ENCODE measurements at places on chromosomes 5 and 9.
A peak's percentile ranks its signal among the peaks of the same experiment; 100 is the strongest.

DNA sequence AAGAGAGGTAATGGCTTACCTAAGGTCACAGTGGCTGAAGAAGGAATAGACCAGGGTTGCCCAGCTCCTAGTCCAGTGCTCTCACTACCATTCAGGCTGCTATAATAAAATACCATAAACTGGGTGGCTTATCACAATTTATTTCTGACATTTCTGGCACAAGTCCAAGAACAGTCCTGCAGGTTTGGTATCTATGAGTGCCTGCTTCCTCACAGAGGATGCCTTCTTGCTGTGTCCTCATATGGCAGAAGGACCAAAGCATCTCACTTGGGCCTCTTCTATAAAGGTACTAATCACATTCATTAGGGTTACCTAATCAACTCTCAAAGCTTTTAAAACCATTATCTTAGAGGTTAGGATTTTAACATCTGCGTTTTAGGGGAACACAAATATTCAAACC is 17.2 kb downstream of the STARD4 start:
- no peak for DNase-seq

DNA sequence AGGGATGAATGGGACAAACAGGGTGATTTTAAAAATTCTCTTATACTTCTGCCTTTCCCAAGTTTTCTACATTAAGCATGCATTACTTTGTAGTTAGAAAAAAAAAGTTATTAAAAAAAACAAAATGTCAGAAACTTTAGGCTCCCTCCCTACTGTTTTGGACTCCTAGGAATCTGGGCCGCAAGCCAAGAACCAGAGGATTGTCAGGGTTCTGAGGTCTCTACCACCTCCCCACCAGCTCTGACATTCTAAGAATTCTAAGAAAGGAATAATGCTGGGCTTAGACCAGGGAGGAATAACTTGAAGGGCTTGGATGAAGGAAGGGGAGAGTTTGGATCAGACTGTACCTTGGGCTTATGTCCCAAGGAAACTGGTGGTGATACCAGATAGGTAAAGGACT is 1.1 kb upstream of the ARHGEF39 start:
- no peak for DNase-seq

DNA sequence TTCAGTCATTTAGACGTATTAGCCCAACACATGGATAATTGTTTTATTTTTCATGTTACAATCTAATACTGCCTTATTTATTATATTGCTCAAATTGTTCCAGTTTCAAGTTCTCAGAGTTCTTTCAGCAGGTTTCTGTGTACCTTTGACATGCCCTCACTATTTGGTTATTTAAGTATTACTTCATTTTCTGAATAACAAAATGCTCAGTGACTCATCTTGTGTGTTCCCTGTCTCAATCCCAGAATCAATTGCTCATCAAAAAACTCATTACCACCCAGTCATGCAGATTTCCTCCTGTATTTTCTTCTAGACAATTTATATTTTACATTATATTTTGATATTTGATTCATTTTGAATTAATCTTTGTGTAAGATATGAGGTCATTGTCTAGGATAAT is 562.6 kb downstream of the ANXA1 start:
- DNase-seq: no peak

DNA sequence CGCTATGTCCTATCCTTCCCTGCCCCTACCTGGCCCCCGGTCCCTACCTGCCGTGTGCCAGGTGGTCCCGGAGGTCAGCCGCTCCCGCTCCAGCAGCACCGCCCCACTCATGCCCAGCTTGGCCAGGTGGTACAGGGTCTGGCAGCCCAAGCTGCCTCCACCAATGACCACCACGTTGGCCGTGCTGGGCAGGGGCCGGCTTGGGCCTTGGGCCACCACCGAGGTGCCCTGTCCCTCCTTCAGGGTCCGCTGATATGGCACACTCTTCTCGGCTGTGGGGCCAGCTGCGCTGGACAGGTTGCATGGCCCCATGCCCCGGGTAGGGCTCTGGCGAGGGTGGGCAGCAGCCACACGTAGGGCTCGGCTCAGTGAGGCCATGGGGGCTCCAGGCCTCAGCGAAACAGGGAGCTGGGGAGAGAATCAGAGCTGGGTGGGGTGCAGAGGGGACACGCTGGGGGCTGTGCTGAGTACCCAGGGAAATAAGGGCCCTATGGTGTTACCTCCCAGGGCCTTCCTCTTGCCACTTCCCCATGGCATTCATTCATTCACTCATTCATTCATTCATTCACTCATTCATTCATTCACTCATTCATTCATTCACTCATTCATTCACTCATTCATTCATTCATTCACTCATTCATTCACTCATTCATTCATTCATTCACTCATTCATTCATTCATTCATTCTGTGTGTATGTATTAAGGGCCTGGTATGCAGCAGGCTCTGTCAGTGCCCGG is 4.2 kb downstream of the SARDH start:
- DNase-seq: no peak

GRCh38 chr9:130138171-130138653 is 34.0 kb upstream of the NCS1 start:
- DNase-seq: no peak

GRCh38 chr5:57243286-57244137 is 69.7 kb downstream of the GPBP1 start:
- DNase-seq: no peak

GRCh38 chr9:113179839-113180238 is 29.0 kb downstream of the SLC31A2 start:
- DNase-seq: no peak

DNA sequence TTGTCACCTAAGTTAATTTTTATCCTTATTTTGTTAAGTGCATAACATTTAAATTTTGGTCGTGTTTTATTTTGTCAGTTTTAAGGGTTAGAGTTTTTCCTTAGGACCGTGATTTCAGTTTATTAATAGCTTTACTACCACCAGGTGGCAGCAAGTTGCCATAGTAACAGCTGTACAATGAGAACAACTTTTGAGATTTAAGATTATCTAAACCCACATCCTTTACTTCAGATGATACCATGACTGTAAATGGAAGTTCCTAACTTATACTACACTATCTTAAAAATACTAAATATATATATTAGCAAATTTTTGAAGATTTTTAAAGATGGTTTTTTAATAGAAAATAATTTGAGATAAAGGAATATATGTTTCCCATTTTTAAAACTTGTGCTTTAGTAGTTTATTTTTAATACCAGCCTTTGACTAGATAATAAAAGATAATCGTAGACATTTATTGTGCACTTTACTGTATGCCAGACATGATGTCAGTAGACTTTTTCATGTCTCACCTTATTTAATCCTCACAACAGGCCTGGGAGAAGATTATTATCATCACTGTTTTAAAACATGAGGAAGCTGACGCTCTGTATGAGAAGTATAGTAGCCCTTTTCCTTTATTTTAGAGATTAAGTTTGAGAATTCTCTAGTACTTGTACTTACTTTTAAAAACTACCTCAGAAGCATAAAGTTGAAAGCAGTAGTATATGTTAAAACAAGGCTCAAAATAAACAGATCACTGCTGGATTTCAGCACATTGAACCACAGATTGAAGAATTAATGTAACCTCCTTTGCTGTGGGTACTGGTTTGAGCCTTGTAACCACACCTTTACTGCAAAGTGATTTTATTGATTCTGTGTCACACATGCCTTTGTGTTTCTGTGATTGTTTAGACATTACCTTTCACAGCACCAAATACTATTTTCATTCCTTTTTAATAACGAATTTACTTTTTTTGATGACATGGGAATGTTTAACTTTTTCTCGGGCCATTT is 27.5 kb downstream of the SREK1 start:
- peak; percentile 12 for DNase-seq

DNA sequence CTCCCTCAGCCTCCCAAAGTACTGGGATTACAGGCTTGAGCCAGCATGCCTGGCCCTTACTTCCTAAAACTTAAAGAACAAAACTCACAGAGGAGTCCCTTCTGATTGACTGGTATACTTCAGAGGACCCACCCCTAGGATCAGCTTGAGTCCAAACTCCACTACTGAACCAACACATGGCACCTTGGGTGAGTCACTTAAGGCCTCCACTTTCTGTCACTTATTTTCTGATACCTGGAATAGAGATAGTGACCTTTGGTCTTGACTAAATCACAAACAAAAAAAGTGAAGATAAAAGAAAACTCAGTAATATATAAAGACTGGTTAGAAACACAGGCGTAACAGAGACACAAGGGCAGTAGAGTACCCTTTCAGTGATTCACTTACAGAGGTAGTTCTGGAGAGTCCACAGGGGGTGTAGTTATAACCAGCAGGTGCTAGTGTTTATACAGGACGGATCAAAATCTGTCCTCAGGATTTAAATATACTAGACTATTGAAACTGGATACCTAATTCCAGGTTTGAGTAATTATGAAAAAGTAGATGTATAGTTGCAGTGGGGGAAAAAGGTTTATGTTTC is 274.3 kb upstream of the ANKRD55 start:
- no peak for DNase-seq

DNA sequence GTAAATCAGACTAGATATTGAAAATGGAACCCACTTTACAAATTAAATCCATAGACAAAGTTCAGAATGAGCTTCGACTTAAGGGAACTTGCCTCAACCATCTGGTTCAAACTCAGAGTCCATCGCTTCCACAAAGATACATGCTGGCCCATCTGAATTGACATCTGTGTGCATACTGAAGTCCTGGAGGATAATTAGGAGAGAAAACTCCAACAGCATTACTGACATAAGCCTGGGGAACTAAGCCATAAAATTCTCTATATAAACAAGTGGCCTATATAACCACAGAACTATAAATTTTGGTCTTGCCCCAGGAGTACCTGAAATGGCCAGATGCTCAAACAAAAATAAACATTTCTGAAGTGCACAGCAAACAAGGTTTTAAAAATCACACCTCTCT is 94.4 kb downstream of the IZUMO3 start:
- DNase-seq: no peak

DNA sequence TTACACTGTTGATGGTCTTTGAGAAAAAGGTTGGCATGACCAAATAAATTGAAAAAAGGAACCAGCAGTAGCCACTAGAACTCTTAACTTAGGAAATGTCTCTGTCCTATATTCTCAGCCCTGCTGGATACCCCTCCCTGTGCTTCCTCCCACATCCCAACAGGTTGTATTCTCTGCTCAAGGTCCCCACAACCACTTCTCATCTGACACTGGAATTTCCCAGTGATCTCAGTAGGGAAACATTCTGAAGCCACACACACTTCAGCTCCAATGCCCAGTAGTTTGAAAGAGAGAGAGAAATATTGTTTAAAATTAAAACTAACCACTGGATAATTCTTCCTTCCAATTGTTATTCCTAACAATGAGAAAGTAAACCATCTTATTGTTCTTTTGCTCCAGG is 30.0 kb upstream of the NREP start:
- no peak for DNase-seq

GRCh38 chr9:132498531-132499210 is 83.7 kb upstream of the BARHL1 start:
- no peak for DNase-seq

GRCh38 chr5:72392326-72392733 is 72.2 kb downstream of the PTCD2 start:
- no peak for DNase-seq

- no peak for DNase-seq
Measured at GRCh38 chr5:125409234-125409860, 662.9 kb upstream of the ZNF608 start.

DNA sequence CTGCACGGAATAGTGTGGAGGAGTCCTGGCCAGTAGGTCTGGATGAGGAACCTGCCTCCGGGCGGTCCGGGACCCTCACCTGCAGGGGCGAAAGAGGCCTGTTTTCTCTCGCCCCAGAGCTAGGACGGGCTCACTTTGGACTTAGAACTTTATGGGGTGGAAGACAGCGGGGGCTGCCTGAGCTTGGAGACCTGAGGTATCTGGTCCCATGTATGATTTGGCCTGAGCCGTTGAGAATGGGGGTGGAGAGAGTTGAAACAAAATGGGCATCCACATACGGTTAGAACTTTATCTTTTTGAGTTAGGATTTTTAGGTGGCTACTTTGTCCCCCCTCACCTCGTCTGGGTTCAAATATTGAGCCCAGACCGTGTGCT is 681 bp upstream of the ETF1 start:
- no peak for DNase-seq

DNA sequence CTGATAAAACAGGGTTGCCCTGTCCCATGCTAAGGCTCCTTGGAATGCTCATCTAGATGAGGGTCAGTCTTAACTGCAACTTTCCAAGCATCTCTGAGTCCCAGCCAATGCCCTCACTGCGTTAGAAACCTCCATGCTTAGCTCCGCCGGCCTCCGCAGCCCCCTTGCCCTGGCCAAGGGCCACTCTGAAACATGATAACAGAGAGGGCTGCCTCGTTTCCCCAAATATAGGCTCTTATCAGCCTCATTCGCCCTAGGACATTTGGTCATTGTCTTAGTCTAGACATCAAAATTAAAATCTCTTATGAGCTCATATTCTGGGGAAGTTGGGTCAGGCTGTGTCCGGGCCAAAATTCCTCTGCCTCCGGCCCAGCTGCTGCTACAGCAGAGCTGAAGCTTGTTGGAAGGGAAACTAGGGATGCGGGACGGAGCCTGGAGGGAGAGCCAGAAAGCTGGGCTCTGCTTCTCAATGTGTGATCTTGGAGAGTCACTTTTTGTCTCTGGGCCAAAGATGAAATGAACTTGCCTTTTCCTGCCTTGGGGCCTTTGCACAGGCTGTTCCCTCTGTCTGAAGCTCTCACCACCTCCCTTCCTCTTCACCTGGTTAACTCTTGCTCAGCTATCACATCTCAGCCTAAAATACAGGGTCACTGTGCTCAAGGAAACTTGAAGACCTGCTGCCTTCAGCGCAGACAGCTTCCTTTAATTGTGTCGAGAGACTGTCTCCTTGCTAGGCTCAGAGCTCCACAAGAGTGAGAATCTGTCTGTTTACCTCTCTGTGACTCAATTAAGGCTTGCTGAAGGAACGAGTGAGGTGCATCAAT is 191.3 kb downstream of the RGS3 start:
- DNase-seq: no peak

GRCh38 chr5:88827997-88828396 is 55.0 kb downstream of the MEF2C start:
- DNase-seq: no peak

- no peak for DNase-seq
Measured at GRCh38 chr9:13952906-13953305, 361.0 kb downstream of the NFIB start.

DNA sequence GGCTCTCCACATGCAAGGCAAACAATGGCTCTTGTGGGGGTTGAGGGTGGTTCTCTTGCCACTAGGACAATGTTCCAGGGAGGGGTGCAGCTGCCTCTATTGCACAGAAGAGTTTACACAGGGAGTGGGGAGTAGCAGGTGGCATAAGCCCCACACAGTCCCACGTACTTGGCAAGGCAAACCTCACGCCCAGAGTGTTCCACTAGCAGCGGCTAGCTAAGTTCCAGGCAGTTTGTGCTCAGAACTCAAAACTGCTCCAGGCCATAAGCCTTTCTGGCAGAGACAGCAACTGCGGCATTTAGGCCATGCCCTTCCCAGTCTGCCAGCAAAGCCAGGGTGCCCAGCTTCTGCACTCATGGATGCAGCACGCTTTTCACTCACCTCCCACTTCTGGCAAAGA is 29.0 kb upstream of the BTNL3 start:
- DNase-seq: no peak

- DNase-seq: no peak
Measured at GRCh38 chr5:112533362-112533761, 114.3 kb upstream of the EPB41L4A start.
